ENCODE measurements at places on chromosomes 6 and 20.

- DNase-seq = no peak
Observed at GRCh38 chr6:29755295-29755871, 32.1 kb downstream of the HLA-F start.

DNA sequence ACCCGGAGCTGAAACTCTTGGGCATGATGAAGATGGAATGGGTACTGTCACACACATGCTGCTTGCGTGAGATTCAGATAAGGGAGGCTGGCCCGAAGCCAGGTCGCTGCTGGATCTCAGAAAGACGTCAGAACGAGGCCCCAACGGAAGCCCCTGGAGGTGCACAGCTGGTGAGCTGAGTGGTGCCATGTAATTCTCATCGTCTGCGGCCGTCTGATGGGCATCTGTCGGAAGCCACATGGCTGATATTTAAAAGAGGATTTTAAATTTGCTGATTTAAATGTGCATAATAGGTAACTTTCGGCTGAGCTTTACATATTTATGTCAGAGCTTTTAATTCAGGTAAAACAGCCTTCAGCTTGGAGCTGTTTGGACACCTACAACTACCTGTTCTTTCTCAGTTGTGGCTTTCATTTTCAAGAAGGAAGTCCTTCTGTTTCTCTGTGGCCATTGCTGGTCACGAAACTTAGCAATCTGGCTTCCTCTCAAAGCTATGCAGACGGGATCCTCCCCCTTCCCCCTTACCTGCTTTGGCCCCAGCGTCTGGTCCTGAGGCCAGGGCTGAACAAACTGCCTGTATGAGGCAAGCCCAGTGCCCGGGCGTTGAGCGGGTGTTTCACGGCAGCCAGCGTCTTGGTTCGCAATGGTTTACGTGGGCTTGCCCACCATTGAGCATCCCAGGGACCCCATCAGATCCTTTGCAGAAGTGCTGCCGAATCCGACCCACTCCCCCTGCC lies 9.2 kb downstream of the SLCO4A1 start:
- peak; percentile 84 for DNase-seq

DNA sequence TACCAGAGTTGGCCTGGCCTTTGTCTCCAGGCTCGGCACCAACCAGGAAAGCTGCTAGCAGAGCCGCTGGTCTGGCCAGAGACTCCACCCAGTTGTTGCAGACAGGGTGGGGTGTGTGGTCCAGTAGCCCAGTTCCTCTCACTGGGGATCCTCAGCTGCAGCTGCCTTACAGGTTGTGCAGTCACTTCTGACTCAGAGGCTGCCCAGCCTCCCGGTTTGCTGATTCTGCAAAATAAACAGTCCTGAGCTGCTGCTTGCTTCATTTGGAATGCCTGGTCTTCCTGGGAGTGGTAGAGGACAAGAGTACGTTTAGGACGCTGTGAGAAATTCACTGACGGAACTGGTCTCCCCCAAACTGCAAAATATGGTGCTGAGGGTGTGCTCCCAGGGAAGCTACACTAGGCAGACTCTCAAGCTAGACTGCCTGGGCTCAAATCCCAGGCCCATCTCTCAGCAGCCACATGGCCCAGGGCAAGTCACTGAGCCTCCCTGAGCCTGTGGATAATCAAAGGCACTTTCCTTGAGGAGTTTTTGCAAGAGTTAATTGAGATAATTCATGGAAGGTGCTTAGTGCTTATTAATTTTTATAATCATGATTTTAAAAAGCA lies 246.1 kb downstream of the TFAP2C start:
- no peak for DNase-seq

GRCh38 chr6:149942461-149942829 lies 631 bp downstream of the ULBP2 start:
- DNase-seq = no peak

GRCh38 chr20:19975901-19976300 lies 41.3 kb upstream of the NAA20 start:
- no peak for DNase-seq

DNA sequence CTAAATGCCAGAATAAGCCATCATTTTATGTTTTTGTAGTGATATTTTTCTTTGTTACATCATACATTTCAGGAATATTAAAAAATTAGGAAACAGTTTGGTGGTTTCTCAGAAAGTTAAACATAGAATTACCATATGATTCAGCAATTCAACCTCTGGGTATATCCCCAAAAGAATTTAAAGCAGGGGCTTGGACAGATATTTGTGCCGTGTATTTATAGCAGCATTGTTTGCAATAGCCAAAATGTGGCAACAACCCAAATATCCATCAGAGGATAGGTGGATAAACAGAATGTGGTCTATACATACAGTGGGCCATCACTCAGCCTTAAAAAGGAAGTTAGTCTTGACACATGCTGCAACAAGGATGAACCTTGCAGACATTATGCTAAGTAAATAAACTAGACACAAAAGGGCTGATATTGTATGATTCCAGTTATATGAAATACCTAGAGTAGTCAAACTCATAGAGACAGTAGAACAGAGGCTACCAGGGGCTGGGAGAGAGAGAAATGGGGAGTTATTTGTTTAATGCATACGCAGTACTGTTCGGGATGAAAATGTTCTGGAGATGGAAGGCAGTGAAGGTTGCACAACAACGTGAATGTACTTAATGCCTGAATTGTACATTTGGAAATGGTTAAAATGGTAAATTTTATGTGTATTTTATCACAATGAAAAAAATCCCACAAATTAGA lies 18.9 kb upstream of the TRAF3IP2 start:
- no peak for DNase-seq

- no peak for DNase-seq
Observed at GRCh38 chr6:92376691-92377090, 1042.7 kb downstream of the EPHA7 start.

- DNase-seq = no peak
Observed at GRCh38 chr6:52588710-52589091, 11.8 kb upstream of the TRAM2 start.

DNA sequence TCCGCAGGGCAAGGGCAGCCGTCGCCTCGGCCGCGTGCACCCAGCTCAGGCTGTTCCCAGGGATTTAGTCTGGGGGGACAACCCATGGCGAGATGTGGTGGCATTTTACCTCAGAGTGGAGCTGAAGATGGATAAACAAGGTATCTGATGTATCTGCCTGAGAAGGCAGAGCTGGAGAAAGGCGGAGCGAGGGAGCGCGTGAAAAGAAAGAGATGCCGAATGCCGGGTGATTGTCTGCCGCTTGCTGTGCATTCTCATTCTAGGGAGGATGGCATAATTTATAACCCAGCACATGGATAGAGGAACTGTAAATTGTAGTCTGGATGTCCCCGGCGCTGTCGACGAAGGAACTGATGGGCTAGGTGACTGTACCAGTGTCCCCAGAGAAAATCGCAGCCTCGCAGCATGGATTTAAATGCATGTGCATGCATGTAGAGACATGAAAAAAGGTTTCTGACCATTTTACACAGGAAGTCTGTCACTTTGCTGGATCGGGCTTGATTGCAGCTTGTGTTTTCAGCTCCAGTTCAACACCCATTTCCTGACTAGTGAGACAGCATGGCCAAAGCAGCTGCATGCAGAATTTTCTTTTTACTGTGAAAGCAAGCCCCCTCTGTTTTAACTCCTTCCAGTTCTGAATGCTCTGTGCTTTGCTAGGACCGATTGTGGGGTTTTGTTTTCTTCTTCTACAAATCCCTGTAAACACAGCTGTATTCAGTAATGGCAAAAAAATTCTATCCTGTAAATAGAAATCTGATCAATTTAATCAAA lies 149.7 kb downstream of the PRL start:
- no peak for DNase-seq

DNA sequence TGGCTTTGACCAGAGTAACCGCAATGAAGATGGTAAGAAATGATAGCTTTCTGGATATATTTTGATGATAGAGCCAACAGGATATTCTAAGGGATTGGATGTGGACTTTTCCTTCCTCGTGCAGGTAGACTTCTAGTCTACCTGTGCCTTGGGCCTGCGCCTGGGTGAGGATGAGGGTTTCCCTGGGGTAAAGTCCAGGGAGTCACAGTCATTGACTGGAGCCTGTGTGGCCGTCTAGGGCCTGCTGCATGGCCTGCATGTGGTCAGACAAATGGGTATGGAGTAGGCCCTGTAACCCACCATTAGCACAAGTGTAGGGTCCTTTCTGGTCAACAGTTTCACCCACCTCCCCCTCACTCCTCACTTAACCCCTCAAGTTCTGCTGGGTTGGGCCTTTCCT lies 12.7 kb upstream of the CHMP4B start:
- DNase-seq = no peak

All from activated CD4-positive, alpha-beta T cell treated with anti-CD3 and anti-CD28 coated beads, Interleukin-2, Interleukin-4, amounts not matched to agents 100 ng/mL and 50 ng/mL, durations not matched to agents 16 hours and 8 hours (primary cell).